Mammary microvascular endothelial cell (primary cell): ENCODE measurements at places on chromosomes 6 and 20. TPM values are rescaled to one million over a fixed set of nuclear protein-coding genes. Genes with fewer than 3 reads are reported as not detected.

Gene COL10A1
- not detected in 2 replicates for total RNA-seq

Gene PNPLA1
- not detected in 2 replicates for total RNA-seq

Gene PABPC1L
- total RNA-seq, result 1.6 and 3.4 TPM in 2 replicates

Gene CAP2
- total RNA-seq, result 1.8 and 1.9 TPM in 2 replicates

Gene KIAA0408
- not detected in 2 replicates for total RNA-seq

Gene AIF1
- total RNA-seq, result not detected in 2 replicates

Gene KHDC1L
- not detected in 2 replicates for total RNA-seq

Gene MMP24
- total RNA-seq, result 0.07 and 0.44 TPM in 2 replicates

Gene SLC35F1
- total RNA-seq, result not detected in 2 replicates

Gene MRPL2
- 21.7 and 30.6 TPM in 2 replicates for total RNA-seq

Gene GSTA4
- 21.2 and 23.8 TPM in 2 replicates for total RNA-seq

Gene SLC22A2
- total RNA-seq, result not detected in 2 replicates
